ENCODE measurements at places on chromosomes 1 and 21.

- no peak for DNase-seq
These were observed 1104.2 kb upstream of the TMPRSS15 start for GRCh38 chr21:19507682-19508260.

DNA sequence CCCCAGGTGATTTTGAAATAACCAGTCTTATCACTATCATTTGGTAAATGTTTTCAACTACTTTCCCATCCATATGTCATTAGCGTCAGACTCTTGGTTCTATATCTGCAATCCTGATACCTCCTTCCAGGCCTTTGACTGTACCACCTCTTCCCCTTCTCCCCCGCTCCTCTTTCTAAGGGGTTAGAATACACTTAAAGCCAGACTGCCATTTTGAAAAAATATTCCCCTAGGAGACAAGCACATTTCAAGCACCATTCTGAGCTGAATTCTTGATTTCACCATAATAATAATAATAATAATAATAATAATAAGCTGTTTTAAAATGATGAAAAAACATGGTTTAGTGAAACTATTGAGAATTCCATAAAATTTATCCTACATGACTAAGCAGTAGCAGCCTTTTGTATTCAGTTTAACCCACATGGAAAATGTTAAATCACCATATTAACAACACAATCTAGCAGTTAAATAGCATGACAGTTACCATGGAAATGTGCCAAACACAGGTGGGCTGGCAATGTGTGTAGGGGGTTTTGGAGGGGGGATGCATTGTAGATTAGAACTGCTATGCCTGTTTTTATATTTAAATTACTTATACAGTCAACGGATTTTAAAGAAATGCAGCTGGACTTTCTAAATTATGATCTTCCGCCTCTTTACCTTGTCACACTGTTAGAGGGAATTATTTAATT lies 480.2 kb upstream of the DEPDC1 start:
- DNase-seq, result no peak

GRCh38 chr21:34112316-34113033 lies 39.1 kb downstream of the MRPS6 start:
- no peak for DNase-seq

- no peak for DNase-seq
These were observed 34.0 kb downstream of the ST6GALNAC5 start for GRCh38 chr1:76901158-76901767.

DNA sequence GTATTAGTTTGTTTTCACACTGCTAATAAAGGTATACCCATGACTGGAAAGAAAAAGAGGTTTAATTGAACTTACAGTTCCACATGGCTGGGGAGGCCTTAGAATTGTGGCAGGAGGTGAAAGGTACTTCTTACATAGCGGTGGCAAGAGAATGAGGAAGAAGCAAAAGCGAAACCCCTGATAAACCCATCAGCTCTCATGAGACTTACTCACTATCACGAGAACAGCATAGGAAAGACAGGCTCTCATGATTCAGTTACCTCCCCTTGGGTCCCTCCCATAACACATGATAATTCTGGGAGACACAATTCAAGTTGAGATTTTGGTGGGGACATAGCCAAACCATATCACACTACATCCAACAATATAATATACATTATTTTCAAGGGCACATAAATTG lies 145.7 kb upstream of the BARHL2 start:
- DNase-seq, result no peak

GRCh38 chr1:70961374-70961975 lies 86.1 kb downstream of the PTGER3 start:
- DNase-seq, result no peak

DNA sequence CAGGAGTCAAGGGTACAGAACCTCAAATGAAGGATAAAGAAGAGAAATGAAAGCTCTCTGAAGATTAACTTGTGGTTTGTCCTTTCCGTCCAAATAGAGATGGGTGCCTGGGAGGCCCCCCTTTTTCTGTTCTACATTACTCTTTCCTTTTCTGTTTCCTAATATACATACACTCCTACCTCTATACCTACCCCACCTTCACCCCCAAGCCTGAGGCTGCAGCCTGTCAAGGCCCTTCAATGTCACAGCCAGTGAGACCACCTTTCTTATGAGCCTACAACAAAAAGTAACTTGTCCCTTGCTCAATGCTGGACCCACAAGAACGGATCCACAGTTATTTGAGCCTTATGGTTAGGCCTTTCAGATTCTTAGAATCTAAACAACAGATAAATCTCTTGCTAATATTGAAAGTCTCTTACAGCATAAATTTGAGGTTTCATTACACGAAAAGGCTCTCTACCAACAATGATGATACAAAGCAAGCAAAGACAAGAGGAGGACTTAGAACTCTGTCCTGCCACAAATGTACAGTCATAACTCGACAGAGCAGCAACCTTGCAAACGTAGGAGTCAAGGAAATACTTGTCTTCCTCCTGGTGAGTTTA lies 4.1 kb upstream of the TRAF3IP3 start:
- DNase-seq, result no peak

- no peak for DNase-seq
These were observed 278.0 kb upstream of the KAZN start for GRCh38 chr1:14320518-14320917.

- DNase-seq, result no peak
These were observed 21.3 kb downstream of the DENND2C start for GRCh38 chr1:114648503-114648902.

DNA sequence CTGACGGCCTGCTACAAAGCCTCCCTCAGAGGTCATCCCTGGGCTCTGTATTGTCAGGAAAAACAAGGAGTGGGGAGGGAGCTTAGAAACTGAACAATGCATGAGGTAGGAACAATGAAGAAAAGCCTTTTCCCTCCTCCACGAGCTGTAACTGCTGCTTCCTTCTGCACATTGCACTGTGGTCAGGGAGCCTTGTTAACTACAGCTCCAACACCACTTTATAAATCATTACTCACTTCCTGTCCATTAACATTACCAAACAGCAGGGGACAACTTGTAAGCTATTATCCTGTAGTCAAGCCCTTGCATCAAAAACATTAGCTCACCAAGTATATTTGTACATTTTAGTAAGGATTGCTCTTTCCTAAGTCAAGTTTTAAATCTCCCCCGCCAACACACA lies 336.0 kb upstream of the NR5A2 start:
- DNase-seq, result no peak
